ENCODE measurements at places on chromosomes 16 and 17.

GRCh38 chr17:73718912-73719311 lies 74.7 kb upstream of the SDK2 start:
- DNase-seq = no peak

- DNase-seq = no peak
These were observed 136.0 kb downstream of the ANKRD11 start for GRCh38 chr16:89354325-89354724.

DNA sequence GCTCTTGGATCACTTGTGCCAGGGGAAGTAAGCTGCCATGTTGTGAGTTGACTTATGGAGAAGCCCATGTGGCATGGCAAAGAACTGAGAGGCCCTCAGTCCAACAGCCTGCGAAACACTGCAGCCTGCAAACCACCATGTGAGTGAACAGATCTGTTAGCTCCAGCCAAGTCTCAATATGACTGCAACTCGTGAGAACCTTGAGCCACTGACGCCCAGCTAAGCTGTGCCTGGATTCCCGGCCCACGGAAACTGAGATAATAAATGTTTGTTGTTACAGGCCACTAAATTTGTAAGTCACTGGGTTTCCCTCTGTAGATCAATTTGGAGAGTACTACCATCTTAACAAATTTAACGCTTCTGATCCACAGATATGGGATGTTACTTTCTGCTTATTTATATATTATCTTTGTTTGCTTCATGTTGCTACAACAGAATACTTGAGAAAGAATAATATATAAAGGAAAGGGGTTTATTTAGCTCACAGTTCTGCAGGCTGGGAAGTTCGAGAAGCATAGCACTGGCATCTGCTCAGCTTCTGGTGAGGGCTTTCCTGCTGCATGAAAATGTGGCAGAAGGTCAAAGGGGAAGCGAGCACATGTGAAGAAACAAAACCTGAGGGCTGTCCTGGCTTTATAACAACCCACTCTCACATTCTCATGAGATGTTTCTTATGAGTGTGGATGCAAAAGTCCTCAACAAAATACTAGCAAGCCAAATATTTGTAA lies 29.4 kb upstream of the ATP2A3 start:
- peak; percentile 28 for DNase-seq

GRCh38 chr16:17370731-17371285 lies 100.0 kb downstream of the XYLT1 start:
- no peak for DNase-seq

DNA sequence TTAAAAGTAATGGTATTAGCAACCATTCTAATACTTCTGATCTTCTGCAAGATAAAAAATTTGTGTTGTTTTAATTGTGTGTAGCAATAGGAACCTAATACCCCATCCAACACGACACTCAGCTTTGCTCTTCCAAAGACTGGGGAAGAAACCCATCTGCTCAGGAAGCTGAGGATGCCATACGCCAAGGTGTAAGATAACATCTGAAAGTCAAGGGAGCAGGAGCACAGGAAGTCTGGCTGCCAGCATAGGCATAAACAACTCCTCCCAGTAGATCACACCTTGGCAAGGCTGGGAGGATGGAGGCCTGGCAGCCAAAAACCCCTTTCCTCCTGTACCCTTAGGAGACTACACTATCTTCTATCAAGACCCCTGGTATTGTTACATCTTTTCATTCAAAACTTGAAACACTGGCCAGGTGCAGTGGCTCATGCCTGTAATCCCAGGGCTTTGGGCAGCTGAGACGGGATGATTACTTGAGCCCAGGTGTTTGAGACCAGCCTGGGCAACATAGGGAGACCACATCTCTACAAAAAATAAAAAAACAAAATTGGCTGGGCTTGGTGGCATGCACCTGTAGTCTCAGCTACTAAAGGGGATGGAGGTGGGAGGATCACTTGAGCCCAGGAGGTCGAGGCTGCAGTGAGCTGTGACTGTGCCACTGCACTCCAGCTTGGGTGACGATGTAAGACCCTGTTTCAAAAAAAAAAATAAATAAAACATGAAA lies 5.7 kb upstream of the SPHK1 start:
- DNase-seq = no peak

GRCh38 chr16:60077861-60078260 lies 1343.7 kb upstream of the GOT2 start:
- DNase-seq = no peak

DNA sequence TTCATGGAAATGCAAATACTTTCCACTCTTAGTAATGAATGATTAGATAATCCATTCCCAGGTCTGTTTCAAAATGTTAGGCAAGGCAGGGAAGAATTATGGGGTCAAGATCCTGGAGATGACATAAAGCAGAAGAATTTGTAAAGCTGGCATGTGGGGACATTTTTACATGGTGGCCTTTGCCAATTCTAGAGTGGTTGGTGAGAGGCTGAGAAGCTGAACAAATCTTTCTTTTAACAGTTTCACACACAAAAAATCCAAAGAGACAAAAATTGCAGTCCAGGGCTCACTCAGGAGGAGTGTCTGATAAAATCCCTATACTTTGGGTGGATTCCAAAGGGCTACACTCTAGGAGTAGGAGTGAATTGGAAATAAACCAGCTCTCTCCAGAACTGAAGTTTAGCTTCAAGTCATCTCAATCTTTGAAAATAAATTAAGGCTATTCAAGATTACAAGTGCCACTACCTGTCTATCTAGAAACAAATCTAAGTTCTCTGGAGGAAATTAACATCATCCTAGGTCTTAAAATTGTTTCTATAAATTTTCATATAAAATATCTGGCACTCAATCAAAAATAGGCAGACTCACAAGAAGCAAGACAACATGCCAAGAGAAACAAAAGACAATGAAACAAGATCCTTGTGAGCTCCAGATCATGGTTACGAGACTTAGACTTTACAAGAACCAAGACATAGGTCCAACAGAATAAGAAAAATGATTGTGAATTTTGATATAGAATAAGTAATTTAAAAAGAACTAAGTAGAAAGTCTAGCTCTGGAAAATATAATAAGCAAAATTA lies 113.0 kb upstream of the AXIN2 start:
- DNase-seq = peak; percentile 42

DNA sequence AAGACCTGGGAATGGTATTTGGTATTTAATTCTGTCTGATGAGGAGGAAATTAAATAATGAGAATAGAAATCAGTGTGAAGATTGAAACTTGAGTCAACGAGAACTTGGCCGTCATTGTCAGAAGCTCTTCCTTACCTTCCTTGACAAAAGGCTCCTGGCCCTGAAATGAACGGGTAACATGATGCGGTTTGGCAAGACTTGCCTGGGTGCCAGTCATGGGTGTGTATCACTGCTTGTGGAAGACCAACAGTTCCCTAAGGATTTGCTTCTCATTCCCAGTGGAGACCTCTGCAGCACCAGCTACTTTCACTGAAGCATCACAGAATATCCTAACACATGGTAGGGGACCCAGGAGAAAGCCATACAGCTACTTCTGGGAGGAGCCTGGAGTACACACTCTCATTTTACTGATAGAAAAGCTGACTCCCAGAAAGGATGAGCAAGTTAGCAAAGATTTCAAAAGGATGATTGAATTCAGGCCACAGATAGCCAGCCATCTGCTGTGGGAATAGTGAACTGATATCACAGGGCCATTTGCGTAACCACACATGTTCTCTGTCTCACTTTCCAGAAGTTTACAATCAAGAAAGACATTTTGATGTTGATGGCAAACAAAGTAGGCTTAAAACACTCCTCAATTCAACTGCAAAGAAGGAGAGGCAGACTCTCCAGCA lies 258.1 kb upstream of the SALL1 start:
- DNase-seq = peak; percentile 71

DNA sequence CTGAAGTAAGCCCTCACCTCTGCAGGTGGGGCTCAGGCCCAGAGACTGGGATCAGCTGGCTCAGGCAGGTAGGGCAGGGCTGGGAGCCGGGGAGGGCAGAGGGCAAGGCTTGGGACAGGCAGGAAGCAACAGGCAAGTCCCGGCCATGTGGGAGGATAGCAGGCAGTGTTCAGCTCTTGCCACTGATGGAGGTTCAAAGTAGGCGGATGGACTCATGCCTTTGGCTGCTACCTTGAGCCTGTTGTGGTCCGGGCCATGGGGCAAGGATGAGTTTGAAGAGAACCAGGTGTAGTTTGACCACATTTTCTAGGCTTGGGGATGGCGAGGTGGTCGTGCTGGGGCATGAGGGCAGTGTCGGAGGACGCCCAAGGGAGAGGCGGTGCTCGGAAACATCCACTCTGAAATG lies 2.7 kb downstream of the PRCD start:
- DNase-seq = no peak

DNA sequence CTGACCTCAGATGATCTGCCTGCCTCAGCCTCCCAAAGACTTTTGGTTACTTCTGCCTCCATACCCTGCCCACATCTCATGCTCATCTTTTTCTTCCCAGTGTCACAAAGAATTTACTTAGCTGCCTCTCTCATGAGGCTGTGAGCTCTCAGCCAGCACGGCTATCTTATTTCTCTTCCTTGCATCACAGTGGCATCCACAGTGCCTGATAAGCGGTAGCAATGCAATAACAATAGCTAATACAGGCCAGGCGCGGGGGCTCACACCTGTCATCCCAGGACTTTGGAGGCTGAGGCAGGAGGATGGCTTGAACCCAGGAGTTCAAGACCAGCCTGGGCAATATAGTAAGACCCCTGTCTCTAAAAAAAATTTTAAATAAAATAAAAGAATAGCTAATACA lies 15.5 kb upstream of the MARVELD3 start:
- DNase-seq = no peak

DNA sequence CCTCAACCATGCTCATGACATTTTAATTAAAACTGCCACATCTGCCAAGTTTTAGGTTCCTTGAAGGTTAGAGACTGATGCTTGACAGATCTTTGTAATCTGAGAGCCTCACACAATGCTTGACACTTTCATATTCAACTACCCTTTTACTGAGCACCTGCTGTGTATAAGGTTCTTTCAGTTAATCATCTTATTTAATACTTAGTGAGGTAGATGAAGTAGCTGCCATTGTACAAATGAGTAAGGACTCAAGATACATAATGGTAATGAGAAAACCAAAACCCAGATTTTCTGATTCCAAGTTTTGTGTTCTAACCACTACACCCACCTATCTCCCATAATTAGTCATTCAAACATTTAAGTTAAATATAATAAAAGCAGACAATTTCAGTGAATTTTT lies 35.4 kb upstream of the ARL6IP1 start:
- no peak for DNase-seq

GRCh38 chr16:60463986-60464385 lies 1572.3 kb downstream of the CDH8 start:
- DNase-seq = peak; percentile 0

DNA sequence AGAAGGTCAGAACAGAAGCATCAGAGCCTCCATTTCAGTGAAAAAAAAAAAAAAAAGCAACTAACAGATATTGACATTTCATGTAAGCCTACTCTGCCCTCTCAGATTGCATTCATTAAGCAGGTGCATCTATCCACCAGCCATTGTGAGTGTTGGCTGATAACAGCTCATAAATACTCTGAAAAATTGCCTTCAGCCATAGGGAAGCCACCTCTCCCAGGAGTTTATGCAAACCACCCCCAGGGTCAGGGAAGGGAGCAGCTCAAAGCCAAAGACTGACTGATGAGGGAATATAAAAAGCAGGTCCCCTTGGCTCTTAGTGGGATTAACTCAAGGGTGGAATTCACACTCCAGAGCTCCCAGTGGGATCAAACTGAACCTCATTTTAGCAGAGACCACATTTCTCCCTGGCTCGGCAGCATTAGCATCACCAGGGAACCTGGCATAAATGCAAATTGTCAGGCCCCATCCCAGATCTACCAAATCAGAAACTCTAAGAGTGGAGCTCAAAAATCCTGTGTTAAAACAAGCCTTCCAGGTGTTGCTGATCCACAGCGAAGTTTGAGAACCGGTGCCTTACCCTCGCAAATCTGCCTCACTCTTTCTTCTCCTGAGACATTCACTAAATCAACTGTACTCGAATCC lies 14.2 kb downstream of the APOH start:
- DNase-seq = no peak

GRCh38 chr16:69691980-69692911 lies 34.1 kb downstream of the NQO1 start:
- peak; percentile 74 for DNase-seq

- peak; percentile 21 for DNase-seq
These were observed 133.4 kb downstream of the OR1D5 start for GRCh38 chr17:2929881-2930533.

- DNase-seq = no peak
These were observed 29.4 kb downstream of the MSI2 start for GRCh38 chr17:57285701-57286100.

GRCh38 chr16:68296291-68296690 lies 14.5 kb downstream of the SLC7A6OS start:
- no peak for DNase-seq

- DNase-seq = no peak
These were observed 14.2 kb downstream of the POLR3K start for GRCh38 chr16:38941-39892.

DNA sequence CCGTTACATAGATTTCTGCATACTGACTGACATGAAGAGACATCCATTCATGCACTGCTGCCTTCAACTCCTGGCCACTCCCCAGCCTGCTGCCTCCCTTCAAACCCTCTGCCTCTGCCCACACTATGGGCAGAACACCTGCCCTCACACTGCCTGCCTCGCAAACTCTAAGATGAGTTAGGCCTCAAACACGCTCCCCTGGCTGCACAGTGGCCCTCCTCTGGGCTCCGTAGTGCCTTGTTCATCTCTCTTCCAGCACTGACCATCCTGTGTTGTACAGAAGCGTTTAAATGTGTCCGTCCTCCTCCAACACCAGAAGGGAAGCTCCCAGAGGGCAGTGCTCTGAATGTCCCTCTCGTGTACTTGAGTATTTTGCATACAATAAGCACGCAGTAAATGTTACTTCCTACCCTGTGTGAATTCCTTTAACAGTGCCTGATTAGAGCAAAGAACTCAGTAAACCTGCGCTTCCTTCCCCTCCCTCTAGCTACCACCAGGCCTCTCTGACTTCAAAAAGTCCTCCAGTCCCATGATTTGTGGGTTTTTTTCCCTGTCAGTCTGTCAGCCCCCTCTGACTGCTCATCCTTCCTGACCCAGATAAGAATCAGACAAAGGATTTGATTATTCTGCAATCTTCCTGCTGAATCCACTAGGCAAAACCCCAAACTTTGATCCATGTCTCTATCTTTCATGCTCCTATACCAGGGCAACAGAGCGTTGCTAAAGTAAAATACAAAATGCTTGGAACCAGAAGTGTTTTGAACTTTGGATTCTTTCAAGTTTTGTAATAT lies 3.9 kb downstream of the DHX33 start:
- no peak for DNase-seq

GRCh38 chr17:43608313-43608712 lies 53.4 kb downstream of the MEOX1 start:
- peak; percentile 27 for DNase-seq

GRCh38 chr17:56727876-56728617 lies 105.7 kb downstream of the C17orf67 start:
- no peak for DNase-seq
